Esophagus squamous epithelium (tissue), 5 donors: ENCODE measurements at places on chromosomes 7 and 10.

DNA sequence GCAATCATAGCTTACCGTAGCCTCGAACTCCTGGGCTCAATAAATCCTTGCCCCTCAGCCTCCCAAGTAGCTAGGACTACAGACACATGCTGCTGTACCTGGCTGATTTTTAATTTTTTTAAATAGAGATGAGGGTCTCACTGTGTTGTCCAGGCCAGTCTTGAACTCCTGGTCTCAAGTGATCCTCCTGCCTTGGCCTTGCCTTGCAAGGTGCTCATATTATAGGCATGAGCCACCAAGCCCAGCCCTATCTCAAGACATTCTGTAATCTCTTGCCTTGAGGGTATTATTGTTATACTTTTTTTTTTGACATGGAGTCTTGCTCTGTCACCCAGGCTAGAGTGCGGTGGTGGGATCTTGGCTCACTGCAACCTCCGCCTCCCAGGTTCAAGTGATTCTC lies 86.6 kb downstream of the PHTF2 start:
- DNase-seq = no peak

GRCh38 chr10:44116474-44116873 lies 268.4 kb downstream of the CXCL12 start:
- no peak for DNase-seq

GRCh38 chr7:157785486-157786186 lies 448.8 kb downstream of the DNAJB6 start:
- no peak for DNase-seq

GRCh38 chr10:122571892-122572291 lies 11.3 kb downstream of the DMBT1 start:
- no peak for DNase-seq

DNA sequence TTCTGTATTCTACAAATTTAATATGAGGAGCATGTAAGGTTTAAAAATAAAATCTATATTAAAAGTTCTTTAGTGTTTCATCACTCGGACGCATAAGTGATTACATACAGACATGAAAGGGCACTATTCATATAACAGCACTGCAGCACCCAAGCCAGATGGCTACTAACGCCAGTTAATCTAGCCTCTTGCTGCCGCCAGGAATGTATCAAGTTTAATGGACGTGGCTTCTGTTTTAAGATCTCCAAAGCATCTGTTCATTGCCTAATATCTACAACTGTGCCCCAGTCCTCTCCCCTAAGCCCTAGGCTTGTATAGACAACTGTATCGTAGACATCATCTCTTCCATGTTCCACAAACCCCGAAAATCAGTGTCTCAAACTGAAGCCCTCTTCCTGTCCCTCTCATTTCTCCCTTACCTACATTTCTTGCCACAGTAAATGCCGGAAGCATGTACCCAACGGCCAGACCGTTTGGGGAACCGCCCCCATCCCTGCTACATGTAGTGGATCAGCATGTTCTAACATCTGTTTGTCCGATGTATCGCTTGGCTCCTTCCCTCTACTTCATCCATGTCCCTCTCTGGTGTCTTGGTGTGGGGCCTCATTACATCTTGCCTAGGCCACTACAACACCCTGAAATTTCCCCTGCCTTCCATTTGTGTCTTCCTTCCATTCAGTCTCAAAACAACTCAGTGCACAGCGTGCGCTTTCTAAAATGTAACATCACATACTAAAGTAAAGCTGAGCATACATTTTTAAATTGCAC lies 147.5 kb upstream of the RSU1 start:
- DNase-seq = no peak

DNA sequence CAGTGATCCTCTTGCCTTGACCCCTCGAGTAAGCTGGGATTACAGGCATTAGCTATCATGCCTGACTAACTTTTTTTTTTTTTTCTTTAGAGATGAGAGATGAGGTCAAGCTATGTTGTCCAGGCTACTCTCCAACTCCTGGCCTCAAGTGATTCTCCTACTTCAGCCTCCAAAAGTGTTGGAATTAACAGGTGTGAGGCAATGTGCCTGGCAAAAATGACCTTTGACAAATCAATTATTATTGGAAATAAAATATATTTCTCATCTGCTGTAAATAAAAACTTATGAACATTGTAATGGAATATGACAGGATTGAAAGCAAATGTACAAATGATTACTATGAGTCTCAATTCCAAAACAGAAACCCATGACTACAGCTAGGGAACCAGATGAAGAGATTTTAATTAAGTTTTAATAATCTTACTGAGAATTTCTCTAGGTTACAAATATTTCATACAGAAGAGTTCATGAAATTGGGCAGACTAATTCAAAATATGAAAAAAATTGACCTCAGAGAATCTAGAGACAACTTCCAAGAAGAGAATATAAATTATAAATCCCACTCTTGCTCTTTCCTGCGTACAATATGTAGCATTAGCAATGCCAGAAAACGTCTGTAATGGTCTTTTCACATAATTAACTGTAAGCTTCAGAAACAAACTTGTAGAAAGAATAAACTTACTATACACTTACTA lies 414.7 kb downstream of the DGKB start:
- DNase-seq = no peak

DNA sequence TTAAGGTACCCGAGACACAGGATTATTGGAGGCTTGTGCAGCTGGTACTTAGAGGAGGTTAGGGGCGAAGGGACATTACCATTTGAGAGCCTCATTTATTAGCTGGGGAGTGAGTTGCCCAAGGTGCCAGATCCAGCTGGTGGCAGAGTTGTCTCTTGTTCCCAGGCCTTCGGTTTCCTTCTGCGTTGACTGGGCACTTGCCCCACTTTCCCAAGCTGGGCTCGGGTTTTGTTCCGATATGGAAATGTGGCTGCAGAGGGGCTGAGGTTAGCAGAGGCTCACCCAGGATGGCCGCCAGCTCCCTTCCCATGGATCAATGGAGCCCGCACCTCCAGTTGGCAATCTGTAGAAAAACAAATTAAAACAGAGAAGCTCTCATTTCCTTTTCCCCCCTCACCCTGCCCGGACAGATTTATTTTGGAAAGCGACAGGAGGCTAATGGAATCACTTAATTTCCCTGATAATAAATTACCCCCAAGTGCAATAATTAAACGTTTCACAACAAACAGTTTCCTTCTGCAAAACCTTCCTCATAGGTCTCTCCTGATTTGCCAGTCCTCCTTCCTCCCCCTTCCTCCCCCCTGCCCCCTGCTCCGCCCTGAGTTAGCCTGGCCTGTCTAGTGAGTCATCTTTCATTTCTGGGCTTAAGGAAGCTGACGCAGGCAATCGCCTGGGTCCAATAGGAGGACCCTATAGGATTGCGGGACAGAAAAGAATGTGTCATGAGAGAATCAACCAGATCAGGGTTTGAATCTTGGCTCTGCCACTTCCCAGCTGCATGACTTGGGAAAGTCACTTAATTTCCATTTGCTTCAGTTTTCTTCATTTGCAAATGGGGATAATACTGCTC lies 51.7 kb downstream of the ADRA2A start:
- no peak for DNase-seq

- no peak for DNase-seq
These were observed 84.4 kb downstream of the DNAJC1 start for GRCh38 chr10:21919117-21919516.

DNA sequence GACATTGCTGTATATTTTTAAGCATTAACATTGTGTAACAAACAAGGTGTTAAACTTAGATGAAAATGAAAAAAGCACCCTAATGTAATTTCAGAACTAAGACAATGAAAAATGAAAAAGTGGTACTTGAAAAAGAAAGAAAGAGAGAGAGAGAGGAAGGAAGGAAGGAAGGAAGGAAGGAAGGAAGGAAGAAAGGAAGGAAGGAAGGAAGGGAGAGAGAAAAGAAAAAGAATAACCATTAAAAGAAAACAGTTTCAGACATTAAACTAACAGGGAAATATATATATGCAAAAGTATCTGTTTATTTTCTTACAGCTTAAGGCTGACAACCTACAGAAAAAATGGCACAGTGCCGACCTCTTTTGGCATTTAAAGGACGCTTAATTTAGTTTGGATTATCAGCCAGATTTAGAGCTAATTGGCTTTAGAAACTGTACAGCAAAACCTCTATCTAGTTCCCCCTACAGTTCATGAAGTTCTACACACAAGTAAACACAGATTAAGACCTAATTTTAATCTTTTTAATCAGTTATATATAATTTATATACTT lies 13.8 kb downstream of the MTERF1 start:
- no peak for DNase-seq

GRCh38 chr10:86301971-86302370 lies 64.6 kb downstream of the GRID1 start:
- DNase-seq = no peak

DNA sequence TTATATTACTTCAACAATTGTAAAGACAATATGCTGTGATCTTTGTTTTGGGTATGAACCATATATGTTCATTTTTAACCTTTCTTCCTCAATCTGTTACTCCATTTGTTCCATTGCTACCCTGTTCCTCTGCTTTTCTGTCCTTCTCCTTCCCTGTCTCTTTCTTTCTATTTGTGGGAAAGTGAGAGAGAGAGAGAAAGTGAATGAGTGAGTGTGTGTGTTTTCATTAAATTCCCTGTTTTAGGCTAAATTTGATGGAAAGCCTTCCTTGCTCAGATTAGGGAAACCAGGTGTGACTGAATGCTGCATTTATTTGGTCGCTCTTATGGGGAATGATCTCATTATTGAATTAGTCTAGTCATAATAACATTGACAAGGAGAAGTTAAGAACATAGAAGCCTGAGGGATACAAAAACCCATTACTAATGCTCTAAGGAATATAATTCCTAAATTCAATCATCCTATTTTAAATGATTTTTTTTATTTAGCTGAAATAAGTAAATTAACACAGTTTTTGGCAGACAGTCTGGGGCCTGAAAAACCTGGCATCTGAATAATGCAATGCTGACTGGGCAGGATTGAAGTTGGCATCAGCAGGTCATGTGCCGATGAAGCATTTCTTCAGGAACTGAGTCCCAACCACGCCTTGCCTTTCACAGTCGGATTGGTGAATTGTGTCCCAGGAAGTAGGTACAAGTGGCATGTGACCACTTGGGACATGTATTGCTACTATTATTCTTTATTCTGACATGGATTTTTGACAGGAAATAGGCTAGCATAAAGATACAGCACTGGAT lies 117.6 kb upstream of the LRGUK start:
- no peak for DNase-seq

DNA sequence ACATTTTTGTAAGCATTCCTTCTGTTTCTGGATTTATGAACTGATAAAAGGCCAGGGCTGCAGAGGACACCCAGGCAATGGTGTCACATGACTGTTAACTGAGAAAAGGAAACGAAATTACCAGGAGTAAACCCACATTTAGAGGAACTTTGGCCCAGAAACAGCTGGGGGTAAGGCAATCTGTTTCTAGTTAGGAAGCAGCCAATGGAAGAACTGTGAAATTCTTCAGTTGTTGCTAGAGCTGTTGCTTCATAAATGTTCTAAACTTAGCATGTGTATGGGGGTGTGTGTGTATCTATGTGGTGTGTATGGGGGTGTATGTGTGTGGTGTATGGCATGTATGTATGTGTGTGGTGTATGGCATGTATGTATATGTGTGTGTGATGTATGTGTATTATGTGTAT lies 11.8 kb upstream of the PDCD4 start:
- no peak for DNase-seq

GRCh38 chr10:109895095-109895818 lies 28.1 kb downstream of the XPNPEP1 start:
- DNase-seq = no peak

- DNase-seq = no peak
These were observed 109.6 kb downstream of the WNT2 start for GRCh38 chr7:117212969-117213877.

GRCh38 chr7:139340808-139341057 lies 404 bp upstream of the FMC1 start:
- no peak for DNase-seq

DNA sequence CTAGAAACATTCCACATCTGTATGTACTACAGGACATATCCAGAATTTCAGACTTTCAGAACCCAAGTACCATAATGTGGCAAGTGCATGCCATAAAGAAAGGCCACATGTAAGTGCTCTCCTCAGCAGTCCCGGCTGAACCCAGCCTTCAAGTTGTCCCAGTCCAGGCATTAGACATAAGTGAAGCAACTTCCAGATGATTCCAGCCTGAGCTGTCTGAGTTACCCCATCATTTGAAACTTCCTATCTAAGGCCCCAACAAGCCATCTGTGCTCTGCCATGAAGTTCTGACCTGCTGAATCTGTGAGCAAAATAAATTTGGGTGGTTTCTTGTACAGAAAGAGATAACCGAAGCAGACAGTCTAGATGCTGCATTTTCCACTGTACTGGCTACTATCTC lies 218.8 kb downstream of the IPMK start:
- no peak for DNase-seq

DNA sequence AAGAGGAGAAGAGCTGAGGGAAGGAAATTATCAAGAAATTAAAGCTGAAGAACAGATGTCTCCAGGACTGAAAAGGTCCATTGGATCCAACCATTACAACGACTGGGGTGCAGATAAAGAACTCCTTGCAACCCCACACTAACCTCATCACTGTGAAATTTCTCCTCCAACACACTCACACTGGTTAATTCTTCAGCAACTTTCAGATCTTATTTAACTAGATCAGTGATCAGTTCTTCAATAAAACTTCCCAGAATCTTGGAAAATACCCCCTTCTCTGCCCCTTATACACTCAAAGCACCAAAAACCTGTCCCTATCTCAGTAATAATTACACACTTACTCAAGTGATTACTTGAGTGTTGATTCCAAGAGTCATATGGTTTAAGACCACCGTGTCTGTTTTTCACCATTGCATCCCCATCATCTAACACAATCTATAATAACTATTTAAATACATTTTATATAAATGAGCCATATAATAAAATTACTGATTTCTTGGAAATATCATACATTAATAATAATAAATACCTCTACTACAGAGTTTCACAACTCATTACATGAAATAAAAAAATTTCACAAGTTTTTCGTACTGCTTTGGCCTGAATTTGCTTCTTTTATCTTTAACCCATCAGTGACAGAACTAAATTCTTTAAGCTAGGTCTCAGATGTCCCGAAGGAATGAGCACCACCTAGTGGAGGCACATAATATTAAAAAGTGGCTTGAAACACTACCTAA lies 123.7 kb downstream of the MPP7 start:
- DNase-seq = no peak

DNA sequence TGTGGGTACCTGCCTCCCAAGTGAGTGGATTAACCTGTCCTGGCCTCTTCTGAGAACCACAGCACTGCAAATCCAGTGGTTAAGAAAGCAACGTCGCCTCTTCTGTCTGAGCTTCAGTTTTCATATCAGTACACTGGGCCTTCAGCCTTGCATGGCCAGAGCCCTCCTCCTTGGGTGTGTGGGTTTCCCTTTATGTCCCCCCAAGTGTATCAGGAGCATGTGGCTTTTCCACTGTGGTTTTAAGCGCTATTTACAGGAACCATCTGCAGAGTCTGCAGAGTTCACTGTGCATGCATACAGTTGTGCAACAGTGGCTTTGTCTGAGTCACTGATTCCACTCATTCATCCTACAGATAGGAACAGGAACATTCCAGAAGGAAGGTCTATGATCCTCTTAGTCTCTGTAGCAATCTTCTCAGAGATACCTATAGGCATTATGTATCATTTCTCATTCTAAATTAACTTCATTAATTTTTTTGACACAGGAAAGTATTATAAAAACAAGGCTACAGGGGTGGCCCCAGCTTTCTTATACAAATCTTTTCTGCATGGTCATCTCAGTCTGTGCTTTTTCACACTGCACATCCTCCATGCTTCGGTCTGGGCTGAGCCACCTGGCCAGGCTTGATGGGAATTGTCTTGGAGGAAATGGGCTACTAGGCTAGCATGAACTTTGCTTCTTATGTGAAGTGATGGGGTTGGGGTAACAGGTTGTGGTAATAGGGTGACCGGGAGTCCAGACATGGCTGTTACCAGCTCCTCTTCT lies 17.1 kb downstream of the MBL2 start:
- DNase-seq = no peak

GRCh38 chr7:21371360-21371759 lies 56.5 kb upstream of the SP4 start:
- no peak for DNase-seq
